ENCODE measurements at places on chromosomes 7 and 10. TPM values are rescaled to one million over a fixed set of nuclear protein-coding genes. Genes with fewer than 3 reads are reported as not detected.

DNA sequence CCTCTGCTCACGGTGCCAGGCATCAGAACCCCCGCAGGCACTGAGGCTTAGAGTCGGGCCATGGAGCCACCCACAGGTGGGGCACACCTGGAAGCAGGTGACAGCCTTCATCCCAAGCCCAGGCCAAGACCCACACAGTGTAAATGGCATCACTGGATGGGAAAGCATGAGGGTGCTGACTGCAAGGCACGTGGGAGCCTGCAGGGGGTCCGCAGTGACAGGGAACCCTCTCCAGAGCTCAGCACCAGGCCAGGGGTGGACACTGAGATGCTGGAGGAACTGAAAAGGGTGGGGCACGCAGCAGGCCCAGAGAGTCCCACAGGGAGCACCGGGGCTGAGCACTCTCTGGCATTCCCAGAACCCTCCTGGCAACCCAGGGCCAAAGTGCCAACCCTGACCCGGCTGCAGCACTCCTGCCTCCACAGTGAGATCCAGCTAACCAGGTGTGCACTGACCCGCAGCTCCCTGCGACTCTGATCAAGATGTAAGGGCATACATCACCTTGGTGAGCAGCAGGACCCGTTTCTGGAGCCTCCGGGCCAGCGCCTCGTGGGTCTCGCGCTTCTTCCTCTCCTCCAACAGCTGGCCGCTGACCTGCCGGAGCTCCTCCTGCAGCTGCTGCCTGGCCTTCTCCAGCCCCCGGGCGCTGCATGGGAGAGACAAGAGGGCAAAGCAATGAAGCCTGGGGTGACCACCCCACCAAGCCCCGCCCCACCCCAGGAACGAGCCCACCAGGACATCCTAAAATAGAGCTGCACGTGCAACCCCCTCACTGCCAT lies 163.9 kb downstream of the MAD1L1 start:
- peaks cover 24% of the 10 kb centered on the region for H3K4me1 ChIP-seq
- no peak for DNase-seq
- H3K27me3 ChIP-seq = no peaks in the 10 kb centered on the region
- H3K4me3 ChIP-seq = no peak overlapping the region
- H3K36me3 ChIP-seq = no peaks in the 10 kb centered on the region
- H3K27ac ChIP-seq = no peak overlapping the region

DNA sequence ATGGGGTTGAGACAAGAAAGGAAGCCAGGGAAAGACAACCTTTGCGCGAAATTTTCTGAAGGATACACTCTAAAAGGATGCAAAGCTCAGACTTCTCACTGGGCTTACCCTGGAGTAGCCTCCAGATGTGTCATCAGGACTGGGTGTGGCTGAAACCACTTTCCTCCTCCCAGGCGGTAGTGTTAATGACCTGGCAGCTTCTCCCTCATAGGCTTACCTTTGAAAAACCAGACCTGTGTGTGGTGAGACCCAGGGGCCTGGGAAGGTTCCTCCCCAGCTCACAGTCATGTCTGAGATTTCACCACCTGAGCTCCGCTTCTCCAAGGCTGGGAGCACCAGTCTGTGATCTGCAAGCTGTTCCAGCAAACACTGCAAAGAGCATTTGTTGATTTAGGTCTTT lies 93.7 kb downstream of the EPC1 start:
- no peaks in the 10 kb centered on the region for H3K36me3 ChIP-seq
- H3K27me3 ChIP-seq = no peaks in the 10 kb centered on the region
- DNase-seq = peak; percentile 25
- H3K4me1 ChIP-seq = peaks cover 29% of the 10 kb centered on the region
- no peak overlapping the region for H3K4me3 ChIP-seq

GRCh38 chr7:150976529-150977381 lies 1.4 kb downstream of the KCNH2 start:
- peaks cover 40% of the 10 kb centered on the region for H3K27me3 ChIP-seq
- H3K36me3 ChIP-seq = no peaks in the 10 kb centered on the region
- no peak for DNase-seq
- H3K4me3 ChIP-seq = peak overlapping the region; percentile 70
- H3K27ac ChIP-seq = no peak overlapping the region

- no peaks in the 10 kb centered on the region for H3K4me1 ChIP-seq
- no peak overlapping the region for H3K27ac ChIP-seq
- no peaks in the 10 kb centered on the region for H3K27me3 ChIP-seq
- DNase-seq = no peak
- no peak overlapping the region for H3K4me3 ChIP-seq
- no peaks in the 10 kb centered on the region for H3K36me3 ChIP-seq
These were observed 34.7 kb downstream of the NPTX2 start for GRCh38 chr7:98651760-98652159.

- H3K4me1 ChIP-seq = no peaks in the 10 kb centered on the region
- no peak overlapping the region for H3K27ac ChIP-seq
- no peak for DNase-seq
- no peak overlapping the region for H3K4me3 ChIP-seq
- no peaks in the 10 kb centered on the region for H3K36me3 ChIP-seq
These were observed 24.6 kb upstream of the DDX50 start for GRCh38 chr10:68876246-68877138.

DNA sequence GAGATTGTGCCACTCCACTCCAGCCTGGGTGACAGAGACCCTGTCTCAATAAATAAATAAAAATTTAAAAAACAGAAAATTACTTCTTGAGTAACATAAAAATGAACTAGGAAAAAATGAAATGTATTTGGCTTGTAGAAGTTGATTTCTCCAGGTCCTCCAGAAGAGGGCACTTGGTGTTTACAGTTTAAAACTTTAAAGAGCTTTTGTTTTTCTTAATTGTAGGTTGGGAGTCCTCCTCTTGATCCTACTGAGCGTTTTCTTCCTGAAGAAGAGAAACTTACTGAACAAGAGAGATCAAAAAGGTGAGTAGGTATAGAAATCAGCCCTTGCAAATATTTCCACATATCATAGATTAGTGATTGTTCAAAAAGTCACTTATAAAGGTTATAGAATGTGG lies 16.2 kb downstream of the KIFBP start:
- H3K36me3 ChIP-seq = no peaks in the 10 kb centered on the region
- no peaks in the 10 kb centered on the region for H3K27me3 ChIP-seq
- H3K4me3 ChIP-seq = no peak overlapping the region
- no peak for DNase-seq

Gene KCNIP2
- 2.4 TPM for total RNA-seq
